ENCODE measurements at places on chromosomes 7 and 10.

- DNase-seq: no peak
Measured at GRCh38 chr7:64951250-64951848, 39.5 kb downstream of the ZNF117 start.

- no peak for DNase-seq
Measured at GRCh38 chr10:21195252-21195651, 298.1 kb upstream of the NEBL start.

DNA sequence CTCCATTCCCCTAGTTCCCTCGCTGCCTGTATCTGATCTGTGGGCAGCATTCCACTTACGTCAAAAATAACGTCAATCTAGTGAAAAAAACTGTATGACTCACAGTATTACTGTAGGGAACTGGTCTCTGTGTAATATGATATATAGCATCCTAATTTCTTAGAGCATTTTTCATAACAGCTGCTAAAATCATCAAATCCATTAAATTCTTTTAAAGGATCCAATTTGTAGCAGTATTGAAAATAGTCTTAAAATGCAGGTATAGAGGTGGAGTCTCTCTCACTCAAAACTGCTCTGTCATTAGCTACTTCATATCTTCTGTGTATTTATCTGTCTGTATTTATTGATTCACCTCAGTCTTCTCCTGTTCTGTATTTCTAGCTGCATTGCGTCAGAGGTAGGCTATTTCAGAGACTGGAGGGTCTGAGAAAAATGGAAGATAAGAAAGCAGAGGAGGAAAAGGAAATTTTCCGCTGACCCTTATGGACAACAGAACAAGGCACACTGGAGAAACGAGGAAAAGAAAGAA lies 59.9 kb downstream of the PON1 start:
- no peak for DNase-seq

DNA sequence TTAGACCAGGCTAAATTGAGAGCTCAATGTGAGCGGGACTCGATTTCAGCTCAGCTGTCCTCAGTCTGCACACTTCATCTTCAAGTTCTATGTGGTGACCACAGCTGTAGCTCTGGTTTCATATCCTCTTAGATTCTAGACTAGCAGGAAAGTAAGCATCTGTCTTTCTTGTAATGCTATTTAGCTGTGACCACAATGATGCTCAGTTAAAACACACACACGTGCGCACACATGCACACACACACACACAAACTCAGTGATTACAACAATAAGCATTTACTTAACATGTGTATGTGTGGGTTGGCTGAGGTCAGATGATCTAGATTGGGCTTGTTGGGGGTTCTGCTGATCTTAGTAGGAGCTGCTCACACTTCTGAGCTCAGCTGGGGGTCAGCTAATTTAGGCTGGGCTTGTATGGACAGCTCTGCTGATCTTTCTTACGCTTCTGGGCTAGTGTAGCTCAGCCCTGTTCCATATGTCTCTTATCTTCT lies 82.5 kb downstream of the ZNF365 start:
- DNase-seq: no peak

DNA sequence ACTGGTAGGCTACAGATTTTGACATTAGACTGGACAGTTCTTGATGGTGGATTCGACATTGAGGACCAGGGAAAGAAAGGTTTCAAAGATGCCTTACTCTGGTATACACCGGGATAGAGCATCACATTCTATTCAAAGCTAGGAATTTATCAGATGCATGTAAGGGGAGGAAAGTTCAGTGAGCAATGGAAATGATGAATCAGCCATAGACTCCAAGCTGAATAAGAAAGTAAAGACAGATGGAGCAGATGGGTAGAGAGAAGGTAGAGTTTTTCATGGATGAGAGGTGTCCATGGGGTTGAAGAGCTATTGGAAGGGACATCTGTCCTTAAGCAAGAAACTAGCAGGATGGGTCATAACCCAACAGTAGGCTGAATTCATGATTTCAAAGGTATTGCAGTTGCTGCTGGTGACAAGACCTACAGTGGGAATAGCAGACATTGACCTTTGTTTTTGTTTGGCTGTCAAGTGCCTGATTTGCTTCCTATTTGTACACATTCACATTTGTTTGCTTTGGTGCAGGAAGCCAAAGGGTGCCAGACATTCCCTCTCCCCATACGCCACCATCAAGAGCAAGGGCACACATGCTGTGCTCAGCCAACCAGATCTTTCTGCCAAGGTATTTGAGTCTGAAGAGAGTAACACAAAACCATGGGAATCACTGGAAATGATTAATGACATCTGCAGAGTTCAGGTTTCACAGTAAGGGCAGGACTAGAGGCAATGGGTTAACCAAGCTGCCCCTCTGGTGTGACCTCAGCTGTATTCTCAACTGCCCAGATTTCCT lies 8.6 kb upstream of the CACUL1 start:
- no peak for DNase-seq

Measured in activated T-cell treated with anti-CD3 and anti-CD28 coated beads for 48 hours (primary cell).